Stimulated activated CD8-positive, alpha-beta memory T cell treated with anti-CD3 and anti-CD28 coated beads, Interleukin-7, amount 100 ng/mL, for 48 hours (primary cell): ENCODE measurements at places on chromosomes 6 and 20.

GRCh38 chr6:114090626-114091025, 119.7 kb upstream of the HDAC2 start:
- DNase-seq, result no peak

DNA sequence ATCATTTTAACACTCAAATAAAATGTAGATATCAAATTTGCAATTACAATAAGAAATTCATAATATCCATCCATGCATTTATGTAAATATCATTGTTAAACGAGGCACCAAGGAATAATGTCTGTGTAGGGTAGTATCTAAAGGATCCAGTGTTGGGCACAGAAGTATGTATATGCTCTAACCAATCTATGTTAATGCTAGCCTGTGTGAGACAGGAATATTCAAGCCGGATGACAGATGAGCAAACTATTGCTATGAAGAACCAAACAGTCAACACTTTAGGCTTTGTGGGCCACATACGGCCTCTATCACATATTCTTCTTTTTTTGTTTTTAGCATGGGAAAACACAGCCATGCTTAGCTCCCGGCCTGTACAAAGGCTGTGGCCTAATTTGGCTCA, 45.0 kb downstream of the HUS1B start:
- DNase-seq, result no peak

- DNase-seq, result no peak
Measured at GRCh38 chr6:34325633-34326032, 66.8 kb downstream of the NUDT3 start.

- no peak for DNase-seq
Measured at GRCh38 chr6:9511157-9511556, 903.7 kb downstream of the TFAP2A start.
